ENCODE measurements at places on chromosomes 2 and 18.

- no peak for DNase-seq
Observed at GRCh38 chr18:56248610-56249235, 389.7 kb downstream of the TXNL1 start.

DNA sequence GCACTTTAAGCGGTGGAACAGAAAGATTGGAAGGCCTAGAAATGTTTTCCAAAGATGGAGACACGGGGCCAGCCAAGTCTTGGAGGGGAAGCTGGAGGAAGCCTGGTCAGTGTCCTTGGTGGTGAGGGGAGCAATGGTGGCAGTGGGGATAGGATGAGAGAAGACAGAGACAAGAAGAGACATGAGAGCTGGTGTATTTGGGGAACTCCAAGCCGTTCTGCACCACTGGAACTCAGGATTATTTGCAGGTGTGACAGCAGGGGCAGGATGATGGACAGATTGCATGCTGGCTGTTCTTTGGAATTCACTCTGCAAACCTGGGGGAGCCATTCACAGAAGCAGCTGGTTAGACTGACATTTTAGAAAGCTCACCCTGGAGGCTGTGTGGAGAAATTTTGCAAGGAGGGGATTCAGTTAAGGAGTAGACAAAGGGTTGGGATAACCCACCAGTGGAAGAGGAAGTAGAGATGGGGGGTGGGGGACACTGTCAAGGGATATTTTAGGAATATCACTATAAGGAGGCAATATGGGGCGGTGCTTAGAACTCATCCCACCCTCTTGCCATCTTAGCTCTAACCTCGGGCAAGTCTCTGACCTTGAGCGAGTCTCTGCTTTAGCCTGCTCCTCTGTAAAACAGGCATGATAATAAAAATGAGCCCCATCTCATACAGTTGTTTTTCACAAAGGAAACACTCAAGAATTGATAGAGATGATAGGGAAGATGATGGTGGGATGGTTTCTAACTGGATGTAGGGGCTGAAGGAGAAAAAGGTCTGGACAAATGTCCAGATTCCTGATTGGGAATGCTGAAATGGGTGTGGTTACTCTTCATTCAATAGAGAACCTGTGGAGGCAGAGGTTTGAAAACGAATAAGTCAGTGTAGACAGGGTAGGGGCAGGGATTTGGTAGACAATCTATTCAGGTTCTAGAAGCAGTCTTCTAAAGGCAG lies 175.8 kb downstream of the MYCN start:
- DNase-seq, result no peak

DNA sequence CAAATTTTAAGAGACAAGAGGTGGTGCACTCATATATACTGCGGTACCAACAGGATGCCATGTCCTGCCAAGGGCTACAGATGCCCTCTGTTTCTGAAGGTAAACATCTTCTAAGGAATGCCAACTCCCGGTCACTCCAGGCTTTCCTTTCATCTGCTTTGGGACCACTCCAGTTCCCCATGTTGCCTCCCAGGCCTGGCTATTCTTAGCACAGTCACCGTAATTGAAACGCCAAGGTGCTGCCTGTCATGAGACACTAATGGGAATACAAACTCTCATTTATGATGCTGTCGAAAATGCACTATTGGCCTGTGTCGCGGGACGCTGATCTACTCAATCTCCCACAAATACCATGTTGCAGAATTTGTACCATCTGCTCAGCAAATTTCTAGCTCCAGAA lies 79.6 kb downstream of the KLF7 start:
- DNase-seq, result no peak

GRCh38 chr18:2956056-2956455 lies 56.9 kb downstream of the LPIN2 start:
- no peak for DNase-seq

DNA sequence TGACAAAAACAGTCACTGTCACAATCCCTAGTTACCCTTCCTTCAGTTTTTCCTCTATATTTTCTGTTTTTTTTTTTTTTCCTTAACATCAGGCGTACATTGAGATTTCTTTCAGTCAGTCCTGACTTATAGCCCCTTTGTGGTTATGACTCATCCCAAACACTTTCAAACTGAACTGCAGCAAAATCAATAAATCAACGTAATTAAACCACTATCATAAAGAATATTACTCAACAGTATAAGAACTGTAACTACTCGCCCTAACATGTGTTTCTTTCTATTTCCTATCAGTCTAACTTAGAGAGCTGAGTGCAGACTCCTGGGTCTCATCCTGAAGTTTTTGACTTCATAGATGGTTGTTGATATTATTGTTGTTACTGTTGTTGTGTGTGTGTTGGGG lies 523.5 kb downstream of the LRRTM4 start:
- no peak for DNase-seq

GRCh38 chr2:27735263-27735904 lies 36.1 kb upstream of the MRPL33 start:
- DNase-seq, result no peak

- DNase-seq, result no peak
Observed at GRCh38 chr2:202639231-202639630, 4.5 kb downstream of the FAM117B start.

DNA sequence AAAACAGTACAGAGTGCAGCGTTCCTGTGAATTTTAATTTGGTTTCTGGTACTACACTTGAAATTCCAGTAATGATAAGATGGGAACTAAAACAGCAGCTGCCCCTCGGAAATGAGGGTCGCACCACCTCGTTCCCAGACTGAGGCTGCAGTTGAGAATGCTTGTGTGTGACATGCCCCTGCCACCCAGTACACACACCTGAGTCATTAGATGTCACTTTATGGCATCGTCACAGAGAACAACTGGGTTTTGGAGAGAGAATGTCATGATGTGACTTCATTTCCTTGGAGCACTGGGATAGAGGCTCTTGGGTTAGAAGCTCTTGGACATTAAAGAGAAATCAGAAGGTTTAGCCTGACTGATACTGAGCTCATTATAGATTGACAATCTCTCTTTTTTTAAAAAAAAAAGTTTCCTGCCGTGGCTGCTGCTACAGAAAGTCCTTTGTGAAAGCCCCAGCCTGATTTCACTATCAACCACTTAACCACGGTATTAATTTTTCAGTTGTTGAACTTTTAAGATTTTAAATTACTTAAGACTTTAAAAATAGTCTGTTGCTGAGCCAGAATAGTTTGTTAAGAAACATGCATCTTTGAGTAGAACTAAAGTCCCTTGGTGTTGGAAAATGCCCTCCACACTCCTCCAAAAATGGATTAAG lies 24.5 kb downstream of the BCL2L11 start:
- no peak for DNase-seq

DNA sequence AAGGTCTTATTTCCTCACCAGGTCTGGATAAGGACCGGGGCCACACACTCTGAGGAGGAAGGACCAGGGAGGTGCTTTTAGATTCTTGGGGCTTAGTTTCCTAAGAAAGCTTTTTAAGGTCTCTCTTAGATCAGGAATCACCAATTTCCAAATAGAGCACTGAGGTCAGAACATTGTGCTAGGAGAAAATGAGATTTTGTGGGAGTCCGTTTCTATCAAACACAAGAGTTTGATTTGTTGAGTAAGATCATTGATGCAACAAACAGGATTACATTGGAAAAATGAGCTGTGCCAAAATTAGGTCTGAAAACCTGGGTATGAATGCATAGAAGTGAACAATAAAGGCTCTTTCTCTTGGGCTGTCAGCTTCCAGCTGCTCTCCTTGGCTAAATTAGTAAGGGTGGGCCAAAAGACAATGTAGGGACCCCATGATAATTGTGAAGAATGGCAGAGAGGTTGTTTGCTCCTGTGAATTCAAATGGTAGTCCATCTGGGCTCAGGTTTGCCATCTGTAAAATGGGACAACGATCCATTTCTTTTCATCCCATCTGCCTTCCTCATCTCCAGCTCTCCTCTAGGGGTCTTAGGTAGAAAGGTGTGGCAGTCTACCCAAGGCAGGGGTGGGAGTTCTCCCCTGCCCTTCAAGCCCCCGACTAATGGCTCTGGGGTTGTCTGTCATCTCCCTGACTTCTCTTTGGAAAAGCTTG lies 20.0 kb downstream of the IGFBP2 start:
- DNase-seq, result no peak

DNA sequence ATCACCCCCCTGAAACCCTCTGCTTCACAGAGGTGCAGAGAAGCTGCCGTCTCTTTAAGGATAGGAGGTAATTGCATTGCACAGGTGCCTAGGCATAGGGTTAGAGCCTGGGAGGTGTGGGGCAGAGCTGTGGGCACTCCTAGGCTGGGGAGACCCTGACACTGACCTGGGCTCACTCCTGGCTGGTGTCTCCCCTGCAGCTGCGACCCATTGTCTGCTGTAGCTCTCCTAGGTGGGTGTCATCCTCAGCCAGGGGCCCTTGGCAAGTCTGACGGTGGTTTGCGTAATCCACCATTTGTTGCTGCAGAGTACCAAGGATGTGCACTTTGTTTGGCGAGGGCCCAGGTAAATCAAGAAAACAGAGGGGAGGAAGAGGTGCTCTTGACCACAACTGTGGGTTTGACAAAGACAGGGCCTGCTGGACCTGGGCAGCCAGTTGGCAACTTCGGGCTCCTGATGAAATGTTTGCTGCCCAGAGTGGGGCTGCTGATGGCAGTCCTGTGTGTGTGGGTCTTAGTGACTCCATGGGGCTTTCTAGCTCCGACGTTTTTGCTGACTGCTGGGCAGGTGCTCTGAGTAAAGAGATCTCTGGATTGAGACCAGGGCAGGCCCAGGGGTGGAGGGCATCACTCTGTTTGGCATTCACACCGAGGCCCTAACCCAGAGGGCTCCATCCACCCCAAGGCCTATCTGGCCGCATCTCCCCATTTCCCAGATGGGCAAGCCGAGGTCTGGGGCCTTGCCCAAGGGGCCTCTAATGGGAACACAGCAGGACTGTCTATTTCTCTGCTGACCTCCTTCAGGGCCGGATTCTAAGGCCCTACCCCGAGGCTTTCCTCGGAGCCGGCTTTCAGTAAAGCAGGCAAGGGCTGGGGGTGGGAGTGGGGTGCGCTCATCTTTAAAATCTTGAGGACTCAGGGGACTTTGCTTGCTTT lies 67.7 kb downstream of the EDAR start:
- no peak for DNase-seq

DNA sequence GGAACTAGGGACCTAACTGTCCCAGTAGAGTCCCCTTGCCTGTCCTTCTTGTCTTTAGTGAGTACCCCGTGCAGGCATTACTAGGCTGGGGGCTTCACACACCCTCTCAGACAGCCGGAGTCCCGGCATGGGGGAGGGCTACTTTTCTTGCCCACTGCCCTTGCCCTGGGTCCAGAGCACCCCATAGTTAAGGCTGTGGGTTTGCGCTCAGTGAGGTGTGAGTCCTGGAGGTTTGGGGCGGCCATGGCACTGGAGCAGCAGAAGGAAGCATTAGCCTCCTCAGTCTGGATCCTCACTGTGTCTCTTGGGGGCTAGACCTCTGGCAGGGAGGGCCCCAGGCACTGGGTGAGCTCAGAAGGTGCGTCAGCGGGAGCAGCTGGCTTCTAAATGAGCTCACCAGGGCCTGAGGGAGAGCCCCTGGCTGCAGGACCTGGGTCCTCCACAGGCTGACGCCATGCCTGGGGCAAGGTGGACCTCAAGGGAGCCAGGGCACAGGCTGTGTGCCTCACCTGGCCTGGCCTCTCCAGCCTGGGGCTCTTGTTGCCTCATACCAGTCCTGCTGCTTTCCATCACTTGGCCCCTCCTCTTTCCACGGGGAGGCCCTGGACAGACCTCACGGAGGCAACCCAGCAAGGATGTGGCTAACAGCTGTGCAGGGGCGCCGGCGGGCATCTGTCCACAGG lies 27.4 kb downstream of the HS6ST1 start:
- DNase-seq, result no peak

- DNase-seq, result no peak
Observed at GRCh38 chr2:67471681-67472080, 74.5 kb downstream of the ETAA1 start.

DNA sequence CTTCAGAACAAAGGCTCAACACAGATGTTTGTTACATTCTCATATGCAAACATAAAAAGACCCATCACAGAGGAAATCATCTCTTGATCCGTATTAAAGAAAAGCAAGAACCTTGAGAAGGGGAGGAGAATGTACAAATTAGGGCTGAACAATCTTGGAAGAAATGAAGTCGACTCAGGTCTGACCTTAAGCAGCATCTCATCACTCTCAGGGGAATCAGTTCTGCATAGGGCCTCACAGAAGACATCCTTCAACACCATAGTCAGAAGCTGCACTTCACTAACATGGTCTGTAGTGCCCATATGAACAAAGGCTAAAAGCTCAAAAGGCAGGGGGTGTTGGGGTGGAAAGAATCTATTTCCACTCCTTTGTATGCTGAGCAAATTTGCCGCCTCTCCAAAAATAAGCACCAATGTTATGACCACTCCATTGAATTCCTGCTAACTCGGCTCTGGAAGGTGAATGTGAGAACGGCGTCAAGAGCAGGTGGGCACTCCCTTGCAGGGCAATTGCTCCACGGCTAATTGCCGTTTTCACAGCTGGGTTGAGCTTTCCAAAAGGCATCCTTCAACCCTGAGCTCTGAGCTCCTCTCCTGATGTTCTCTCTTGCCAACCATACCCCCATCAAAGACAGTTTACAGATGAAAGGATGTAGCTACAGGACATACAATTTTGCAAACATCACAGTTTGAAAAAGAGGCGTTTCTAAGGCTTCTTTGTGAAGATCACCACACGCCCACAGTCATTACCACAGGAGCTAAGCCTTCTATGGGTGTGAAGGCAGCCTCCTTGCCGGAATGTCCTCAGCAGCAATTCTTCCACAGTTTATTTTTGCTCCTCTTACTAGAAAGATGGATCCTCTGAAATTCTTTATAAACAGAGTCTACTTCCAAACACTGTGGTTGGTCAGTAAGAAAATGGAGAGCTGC lies 10.0 kb downstream of the KLF7 start:
- no peak for DNase-seq

DNA sequence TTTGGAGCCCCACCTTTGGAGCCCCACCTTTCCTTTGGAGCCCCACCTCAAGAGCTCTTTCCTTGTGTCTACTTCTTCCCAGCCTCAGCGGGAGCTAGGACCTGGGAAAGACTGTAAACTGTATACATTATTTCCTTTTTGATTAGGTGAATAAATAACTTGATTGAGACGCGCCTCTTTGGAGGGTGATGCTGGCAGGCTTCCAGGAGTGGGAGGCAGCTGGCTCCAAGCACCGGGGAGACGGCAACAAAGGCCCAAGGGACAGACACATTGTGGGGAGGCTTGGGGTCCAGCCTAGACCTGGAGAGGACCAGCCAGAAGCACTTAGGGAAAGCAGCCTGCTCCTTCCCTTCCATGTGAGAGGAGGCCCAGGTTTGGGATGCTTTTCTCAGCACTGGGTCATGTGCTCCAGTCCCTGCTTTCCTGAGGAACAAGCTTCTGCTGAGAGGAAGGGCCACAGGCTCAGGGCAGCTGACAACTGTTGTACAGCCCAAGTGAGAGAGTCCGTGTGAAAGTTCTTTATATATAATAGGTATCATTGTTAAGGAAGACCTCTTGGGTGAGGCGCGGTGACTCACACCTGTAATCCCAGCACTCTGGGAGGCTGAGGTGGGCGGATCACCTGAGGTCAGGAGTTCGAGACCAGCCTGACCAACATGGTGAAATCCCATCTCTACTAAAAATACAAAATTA lies 297.2 kb upstream of the SLC14A2 start:
- no peak for DNase-seq

DNA sequence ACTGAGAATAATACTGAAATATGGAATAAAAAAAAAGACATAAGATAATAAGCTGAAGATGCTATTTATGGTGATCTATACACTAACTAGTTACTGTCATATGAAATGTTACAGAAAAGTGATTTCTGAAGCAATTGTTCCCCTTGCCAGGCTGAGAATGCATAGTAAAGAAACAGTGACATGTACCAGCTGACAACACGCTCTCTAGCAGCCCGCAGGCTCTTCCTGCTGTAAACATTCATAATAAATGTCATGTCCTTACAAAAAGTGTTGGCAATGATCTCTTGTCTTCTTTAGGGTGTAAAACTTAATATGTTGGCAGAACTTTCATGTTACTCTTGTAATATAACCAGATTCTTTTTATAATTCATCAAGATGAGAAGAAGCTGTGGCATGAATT lies 1171.3 kb downstream of the DSC3 start:
- DNase-seq, result no peak
